ENCODE measurements at places on chromosomes 11 and 22.

GRCh38 chr11:63023222-63023814 is 7.7 kb upstream of the SLC22A8 start:
- no peak for DNase-seq

DNA sequence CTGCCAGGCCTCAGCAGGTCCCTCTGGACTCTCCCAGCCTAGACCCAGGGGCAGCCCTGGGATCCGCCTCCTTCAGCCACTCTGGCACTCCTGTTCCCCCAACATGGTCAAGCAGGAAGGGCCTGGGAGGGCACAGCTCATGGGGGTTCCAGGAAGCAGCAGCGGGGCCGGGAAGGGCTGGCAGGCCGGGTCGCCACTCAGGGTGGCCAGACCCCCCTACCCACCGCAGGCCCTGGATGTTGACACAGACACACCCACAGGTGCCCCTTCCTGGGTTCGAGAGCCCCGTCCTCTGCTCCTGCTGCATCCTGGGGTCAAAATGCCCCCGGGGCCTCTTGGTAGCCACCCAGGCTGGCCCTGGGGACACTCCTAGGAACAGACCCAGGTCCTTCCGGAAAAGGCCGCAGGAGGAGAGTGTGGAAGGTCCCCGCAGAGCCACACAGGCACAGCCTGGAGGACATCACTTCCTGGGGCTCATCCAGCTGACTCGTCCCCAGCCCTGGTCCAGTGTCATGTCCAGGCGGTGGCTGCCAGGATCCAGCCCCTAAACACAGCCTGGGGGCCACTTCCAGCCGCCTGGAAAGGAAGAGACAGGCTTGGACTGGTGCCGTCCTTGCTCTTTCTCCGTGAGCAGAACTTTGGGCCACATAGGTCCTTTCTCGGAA is 6.8 kb upstream of the PIM3 start:
- no peak for DNase-seq

- DNase-seq = peak; percentile 91
These were observed at the start of gene CDC42BPG for GRCh38 chr11:64844330-64845128. CDC42BPG (minus strand) TSS chr11:64844653; CDS start chr11:64844569, 84 bp downstream.

DNA sequence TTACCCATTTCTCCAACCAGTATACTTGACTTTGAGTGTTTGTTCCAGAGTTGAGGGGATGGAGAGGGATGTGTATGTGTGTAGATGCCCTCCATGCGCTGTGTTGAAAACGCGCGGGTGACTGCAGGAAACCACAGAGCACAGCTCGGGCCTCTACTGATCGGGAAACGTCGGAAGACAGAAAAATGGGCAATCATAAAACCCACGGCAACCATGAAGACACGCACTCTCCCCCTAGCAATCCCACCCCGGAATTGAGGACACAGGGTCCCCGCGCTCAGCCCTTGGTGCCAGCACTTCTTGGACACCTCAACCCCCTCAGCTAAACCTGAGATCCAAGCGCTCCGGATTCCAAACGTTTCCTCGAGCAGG is 251 bp upstream of the UQCC3 start:
- DNase-seq = peak; percentile 66

- DNase-seq = no peak
These were observed 184.2 kb downstream of the SBF2 start for GRCh38 chr11:10109806-10110205.

- no peak for DNase-seq
These were observed 521 bp upstream of the PTS start for GRCh38 chr11:112225753-112226061.

- DNase-seq = no peak
These were observed 141.3 kb upstream of the CCDC90B start for GRCh38 chr11:83427501-83427900.

DNA sequence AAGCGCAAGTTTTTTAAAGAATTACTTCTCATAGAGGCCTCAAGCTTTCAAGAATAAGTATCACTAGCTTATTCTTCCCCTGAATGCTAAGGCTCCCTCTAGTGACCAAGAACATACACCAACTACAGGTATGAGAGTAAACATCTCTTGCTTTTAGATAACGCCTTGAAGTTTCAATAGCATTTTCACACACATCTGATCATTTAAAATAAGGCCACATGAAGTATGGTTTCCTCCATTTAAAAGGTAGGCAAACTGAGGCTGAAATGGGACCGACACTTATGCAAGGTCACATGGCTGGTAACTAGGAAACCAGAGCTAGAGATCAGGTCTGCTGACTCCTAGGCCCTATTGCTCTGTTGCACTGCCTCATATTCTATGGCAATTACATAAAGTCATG is 66.5 kb downstream of the CCDC34 start:
- DNase-seq = peak; percentile 49
